T1000 (cell line): ENCODE measurements at places on chromosomes 13 and 19.
A peak's percentile ranks its signal among the peaks of the same experiment; 100 is the strongest.

- DNase-seq: no peak
Observed at GRCh38 chr19:6587093-6587820, 3.7 kb downstream of the CD70 start.

GRCh38 chr19:49442771-49443365 is 1.5 kb upstream of the SLC17A7 start:
- DNase-seq: peak; percentile 86

DNA sequence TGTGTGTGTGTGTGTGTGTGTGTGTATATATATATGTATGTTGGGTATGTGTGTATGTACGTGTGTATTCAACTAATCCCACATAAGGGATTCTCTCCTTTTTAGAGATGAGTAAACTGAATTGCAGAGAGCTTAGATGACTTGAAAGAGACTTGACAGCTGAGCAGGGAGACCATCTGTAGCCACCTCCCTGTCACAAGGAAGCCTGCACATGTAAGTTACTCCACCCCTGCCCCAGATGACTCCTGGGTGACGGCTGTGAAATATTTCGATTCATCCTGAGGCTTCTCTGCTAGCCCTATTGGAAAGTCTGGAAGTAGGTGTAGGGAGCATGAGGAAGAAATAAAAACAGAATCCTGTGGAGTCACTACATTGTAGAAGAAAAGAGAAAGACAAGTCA is 480.4 kb downstream of the FOXO1 start:
- DNase-seq: no peak

GRCh38 chr13:77387607-77388200 is 60.8 kb upstream of the MYCBP2 start:
- no peak for DNase-seq

- no peak for DNase-seq
Observed at GRCh38 chr13:25608181-25608580, 236.4 kb downstream of the ATP8A2 start.

- DNase-seq: no peak
Observed at GRCh38 chr19:9877780-9878510, 42.8 kb downstream of the PIN1 start.

DNA sequence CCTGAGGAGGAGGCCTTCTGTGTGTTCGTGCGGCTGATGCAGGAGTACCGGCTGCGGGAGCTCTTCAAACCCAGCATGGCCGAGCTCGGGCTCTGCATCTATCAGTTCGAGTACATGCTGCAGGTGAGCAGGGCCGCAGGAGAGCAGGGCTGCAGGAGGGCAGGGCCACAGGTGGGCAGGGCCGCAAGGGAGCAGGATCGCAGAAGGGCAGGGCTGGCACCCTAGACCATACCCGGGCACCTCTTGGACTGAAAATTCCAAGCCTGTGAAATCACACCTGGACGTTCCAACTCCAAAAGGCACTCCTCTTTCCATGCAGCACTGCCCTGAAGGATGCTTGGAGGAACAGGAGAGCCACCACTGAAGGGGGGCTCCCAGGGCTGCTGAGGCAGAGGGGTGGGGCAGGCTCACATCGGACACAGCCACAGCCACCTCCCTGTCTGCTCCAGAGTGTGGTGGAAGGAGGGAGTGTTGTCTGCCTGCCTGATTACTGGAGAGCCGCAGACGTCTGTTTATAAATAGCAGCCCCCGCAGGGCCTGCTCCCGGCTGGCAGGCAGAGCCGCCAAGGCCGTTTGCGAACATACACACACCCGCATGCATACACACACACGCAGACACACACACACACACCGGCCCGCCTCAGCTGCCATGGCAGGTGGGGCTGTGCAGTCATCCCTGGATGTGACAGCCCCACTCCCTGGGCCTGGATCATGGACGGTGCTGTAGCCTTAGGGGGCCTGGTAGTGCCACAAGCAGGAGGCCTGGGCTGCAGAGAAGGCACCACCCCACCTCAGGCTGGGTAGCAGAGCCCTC is 20.2 kb downstream of the EVI5L start:
- DNase-seq: no peak

- DNase-seq: no peak
Observed at GRCh38 chr19:39157275-39157996, 31.9 kb downstream of the PAK4 start.

GRCh38 chr13:82717249-82717648 is 1165.0 kb downstream of the SLITRK1 start:
- no peak for DNase-seq

GRCh38 chr19:1620502-1620901 is 15.2 kb upstream of the UQCR11 start:
- DNase-seq: no peak

DNA sequence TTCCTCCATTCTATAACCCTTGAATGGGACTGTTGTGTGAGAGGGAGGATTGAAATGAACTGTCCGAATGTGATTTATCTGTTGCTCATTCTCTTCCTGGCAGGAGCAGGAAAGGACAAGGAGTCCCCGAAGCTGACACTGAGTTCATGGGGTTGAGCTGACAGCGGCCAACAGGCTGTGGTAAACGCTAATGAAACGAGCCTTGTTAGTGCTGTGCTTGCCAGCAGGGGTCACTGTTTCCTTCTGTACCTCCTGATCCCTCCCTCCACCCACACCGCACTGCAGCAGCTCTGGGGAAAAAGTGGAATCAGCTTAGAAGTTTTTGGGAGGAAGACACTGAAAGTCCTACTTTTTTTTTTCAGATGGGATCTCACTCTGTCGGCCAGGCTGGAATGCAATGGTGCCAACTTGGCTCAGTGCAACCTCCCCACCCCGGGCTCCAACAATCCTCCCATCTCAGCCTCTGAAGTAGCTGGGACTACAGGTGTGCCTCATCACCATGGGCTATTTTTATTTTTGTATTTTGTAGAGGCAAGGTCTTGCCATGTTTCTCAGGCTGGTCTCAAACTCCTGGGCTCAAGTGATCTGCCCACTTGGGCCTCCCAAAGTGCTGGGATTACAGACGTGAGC is 6.7 kb upstream of the ZNF761 start:
- DNase-seq: no peak

DNA sequence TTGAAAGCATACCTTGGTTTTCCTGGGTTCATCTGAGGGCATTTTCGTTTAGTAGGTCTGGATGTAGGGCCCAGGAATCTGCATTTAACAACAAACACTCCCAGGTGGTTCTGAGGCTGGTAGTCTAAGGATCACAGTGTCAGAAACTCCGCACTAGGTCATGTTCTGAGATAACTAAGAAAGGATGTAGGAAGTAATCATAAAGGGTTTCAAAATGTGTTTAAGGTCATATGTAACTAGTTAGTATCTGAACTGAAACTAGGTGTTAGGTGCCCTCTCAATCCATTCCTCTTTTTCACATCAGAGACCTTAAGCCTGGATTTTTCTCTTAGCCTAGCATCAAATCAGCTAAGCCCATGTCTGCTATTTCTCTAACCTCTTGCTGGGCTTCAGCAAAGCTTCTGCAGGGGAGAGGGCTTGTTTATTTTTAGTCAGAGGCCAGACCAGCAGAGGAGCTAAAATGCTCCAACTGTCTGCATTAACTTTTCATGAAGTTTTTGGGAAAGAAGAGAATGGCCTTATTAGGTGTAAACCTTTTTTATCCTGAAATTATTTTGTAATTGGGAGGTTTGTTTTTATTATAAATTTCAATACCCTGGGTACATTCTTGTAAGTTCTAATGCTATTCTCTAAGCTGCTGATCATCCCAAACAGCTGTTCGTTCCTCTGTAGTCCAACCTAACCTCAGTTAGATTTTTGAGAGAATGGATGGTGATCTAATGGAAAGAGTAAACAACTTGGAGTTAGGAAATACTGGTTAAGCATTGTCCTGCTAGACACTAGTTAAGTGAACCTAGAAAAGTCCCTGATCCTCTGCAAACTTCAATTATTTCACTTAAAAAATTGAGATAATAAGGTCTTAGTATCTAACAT is 262.8 kb upstream of the RFC3 start:
- DNase-seq: no peak

- no peak for DNase-seq
Observed at GRCh38 chr13:24222756-24223155, 62.2 kb downstream of the SPATA13 start.

DNA sequence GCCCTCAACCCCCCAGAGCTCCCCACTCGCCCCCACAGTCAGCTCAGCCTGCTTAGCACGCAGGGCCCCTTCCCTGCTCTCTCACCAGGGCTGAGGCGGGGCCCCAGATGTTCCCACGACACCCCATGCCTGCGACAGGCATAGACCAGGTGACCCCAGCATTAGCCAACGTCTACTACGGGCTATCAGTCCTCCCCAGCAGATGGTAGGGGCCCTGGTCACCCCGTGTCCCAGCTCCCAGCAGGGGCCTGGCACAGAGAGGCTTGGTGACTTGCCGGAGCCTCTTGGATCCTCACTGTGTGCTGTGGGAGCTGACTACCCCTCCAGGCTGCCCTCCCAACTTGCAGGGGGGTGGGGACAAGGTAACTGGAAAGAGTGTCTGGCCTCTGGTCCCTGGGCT is 80.6 kb downstream of the KDM4B start:
- no peak for DNase-seq

DNA sequence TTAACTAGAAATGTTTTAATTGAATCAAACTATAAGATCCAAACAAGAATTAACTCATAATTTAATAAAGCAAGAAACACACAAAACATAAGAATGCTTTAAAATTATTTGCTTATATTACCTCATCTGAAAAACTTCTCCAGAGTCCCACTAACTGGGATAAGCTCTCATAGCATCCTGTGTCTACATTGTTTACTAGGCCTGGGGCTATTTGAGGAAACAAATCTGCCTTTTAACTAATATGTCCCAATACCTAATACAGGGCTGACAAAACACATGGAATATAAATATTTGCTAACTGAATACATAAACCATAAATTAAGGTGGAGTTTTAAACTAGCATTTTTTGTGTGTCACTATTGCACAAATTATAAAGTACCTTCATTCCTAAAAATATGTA is 1399.8 kb upstream of the SLC10A2 start:
- DNase-seq: no peak

DNA sequence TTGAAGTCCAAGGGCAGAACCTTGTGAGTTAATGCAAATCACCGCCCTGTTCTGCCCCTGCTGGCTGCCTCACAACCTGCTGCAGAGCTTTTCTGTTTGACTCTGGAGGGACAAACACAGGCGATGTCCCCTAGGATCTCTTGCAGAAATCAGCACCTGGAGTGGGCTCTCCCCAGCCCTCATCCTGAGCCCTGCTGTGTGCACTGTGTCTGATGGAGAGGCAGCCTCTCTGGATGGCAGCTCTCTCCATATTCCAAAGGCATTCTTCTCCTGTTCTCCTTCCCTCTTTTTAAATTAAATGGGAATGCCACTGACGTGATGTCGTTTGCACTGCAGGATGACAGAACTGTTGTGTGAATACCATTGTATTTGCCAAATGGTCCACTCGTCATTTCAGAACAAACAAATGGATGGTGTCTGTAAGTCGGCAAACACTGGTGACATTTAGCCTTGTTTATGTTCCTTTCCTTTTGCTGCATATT is 184.1 kb downstream of the ZNF536 start:
- DNase-seq: no peak

GRCh38 chr19:4987692-4988370 is 18.9 kb downstream of the KDM4B start:
- no peak for DNase-seq

- DNase-seq: no peak
Observed at GRCh38 chr13:80336370-80336769, 4.6 kb downstream of the SPRY2 start.

DNA sequence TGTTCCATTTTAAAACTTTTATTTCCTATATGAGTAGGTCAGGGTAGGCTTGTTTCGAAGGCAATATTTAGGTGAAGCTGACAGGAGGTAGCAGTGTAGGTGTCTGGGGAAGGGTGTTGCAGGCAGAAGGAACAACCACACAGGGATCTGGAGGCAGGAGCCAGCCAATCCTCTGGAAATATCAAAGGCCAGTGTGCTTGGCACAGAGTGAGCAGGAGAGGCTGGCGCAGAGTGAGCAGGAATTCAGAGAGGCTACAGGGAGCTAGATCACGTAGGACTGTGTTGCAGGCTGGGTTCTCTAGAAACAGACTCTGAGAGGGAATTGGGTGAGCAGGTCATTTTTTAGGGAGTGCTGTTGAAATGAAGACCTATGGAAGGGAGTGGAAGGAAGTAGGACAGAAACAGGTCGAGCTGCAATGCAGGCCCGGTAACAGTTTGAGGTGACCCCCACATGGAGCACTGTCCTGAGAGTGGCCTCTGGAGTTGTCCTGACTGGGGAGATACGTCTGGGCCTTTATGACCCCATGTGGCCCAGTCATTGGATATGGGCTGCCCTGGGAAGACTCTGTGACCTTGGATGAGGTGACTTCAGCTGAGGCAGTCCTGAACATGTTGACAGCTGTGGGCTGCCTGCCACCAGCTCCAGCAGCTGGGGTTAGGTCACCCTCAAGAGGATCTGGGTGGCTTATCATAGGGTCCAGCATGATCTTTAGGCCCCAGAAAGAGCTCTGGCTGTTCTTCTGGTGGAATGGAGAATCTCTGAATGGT is 51.7 kb downstream of the ERCC5 start:
- no peak for DNase-seq

DNA sequence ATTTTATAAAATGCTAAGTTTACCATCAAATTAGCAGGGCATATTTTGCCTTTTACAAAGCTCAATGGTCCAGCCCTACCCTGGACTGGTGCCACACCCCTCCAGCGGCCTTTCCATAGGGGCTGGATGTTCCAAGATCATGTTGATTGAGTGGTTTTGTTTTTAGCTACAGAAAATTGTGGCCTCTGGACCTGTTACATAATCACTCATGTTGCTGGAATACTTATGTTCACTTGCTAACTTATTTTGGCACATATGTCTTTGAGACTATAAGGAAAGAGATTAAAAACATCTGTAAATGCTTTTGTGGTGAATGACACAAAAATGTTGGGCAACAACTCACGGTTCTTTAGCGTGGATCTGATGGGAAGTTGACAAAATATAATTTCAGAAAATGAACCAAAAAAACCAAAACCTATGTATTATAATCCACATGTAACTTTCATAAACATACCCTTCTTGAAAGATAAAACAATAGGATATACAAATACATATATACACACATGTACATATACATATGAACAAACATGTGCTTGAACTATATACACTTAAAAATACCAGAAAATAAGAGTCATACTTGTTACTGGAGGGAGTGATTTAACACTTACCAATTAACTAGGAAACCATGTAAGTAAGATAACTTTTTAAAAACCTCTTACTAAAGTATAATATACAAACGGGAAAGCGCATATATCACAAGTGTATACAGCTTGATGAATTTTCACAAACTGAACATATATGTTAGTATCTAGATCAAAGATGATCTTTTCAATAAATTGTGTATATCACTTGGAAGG is 46.6 kb upstream of the SLC15A1 start:
- DNase-seq: no peak

GRCh38 chr19:41541990-41542584 is 33.9 kb upstream of the CEACAM21 start:
- no peak for DNase-seq
